ENCODE measurements at places on chromosomes 6 and 20.

DNA sequence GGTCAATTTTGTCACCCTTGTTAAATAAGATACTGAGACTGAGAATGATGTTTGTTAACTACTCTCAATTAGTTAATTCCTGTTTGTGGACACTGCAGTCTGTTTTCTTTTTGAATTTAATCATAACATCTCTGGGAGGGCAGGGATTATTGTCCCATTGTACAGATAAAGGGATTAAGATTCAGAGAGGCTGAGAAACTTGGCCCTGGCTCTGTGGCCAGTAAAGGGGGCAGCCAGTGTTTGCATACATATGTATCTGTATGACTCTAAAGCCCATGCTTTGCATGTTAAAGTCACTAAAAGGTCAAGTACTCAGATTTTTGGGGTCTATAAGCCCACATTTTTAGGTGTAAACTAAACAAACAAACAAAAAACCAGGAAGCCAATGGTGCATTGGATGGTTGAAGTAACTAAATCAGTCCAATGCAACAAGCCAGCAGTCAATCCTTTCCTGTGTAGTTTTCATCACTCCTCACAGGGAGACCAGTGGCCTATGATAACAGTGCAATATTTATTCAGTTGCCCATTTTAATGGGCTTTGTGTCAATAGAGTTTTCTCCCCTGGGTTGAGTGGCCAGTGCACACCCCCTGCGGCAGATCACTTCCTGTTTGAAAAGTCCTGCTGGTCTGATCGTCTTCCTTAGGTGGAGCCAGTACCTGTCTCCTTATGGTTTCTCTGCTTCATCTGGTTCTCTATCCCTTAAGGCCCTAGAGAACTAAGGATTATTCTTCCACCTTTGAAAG lies 106.7 kb downstream of the SLX4IP start:
- H3K4me3 ChIP-seq: no peak overlapping the region
- no peak for DNase-seq
- H3K27ac ChIP-seq: no peak overlapping the region
- H3K4me1 ChIP-seq: no peaks in the 10 kb centered on the region
- H3K36me3 ChIP-seq: no peaks in the 10 kb centered on the region
- H3K27me3 ChIP-seq: no peaks in the 10 kb centered on the region

GRCh38 chr6:119096721-119097565 lies 18.5 kb upstream of the FAM184A start:
- DNase-seq: peak; percentile 10
- peak overlapping the region; percentile 54 for H3K27ac ChIP-seq
- H3K36me3 ChIP-seq: no peaks in the 10 kb centered on the region
- no peaks in the 10 kb centered on the region for H3K4me1 ChIP-seq
- no peak overlapping the region for H3K4me3 ChIP-seq

- no peaks in the 10 kb centered on the region for H3K27me3 ChIP-seq
- no peak overlapping the region for H3K4me3 ChIP-seq
- no peak for DNase-seq
- H3K4me1 ChIP-seq: no peaks in the 10 kb centered on the region
- H3K27ac ChIP-seq: no peak overlapping the region
- no peaks in the 10 kb centered on the region for H3K36me3 ChIP-seq
Observed at GRCh38 chr6:28719275-28719940, 193.7 kb downstream of the GPX5 start.

DNA sequence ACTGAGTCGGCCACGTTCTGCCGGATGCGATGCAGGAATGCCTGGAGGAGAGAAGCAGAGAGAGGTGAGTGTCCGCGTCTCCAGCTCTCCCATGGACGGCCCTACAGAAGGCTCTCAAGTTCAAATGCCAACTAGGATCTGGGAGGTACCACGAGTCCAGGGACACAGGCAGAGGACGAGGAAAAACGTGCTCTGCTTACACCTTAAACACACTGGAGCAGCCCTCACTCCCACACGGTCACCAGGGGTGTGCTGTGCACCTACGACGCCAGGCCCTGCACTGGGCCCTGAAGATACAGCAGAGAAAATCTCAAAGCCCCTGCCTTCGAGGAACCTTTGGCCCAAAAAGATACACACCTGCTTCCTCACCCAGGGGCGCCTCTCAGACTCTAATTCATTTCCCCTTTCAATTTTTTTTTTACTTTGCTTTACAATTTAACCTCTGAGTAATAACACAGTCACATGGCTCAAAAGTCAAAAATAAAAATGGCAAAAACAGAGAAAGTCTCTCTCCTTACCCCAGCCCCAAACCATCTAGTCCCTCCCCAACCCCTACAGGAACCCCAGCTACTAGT lies 79.9 kb downstream of the PREX1 start:
- no peak for DNase-seq
- no peaks in the 10 kb centered on the region for H3K27me3 ChIP-seq
- no peaks in the 10 kb centered on the region for H3K36me3 ChIP-seq
- H3K4me1 ChIP-seq: peaks cover 34% of the 10 kb centered on the region
- no peak overlapping the region for H3K27ac ChIP-seq
- no peak overlapping the region for H3K4me3 ChIP-seq

GRCh38 chr6:161439093-161439492 lies 165.2 kb upstream of the AGPAT4 start:
- DNase-seq: no peak
- no peak overlapping the region for H3K4me3 ChIP-seq
- no peak overlapping the region for H3K27ac ChIP-seq
- H3K27me3 ChIP-seq: peaks cover 3% of the 10 kb centered on the region
- H3K36me3 ChIP-seq: no peaks in the 10 kb centered on the region

- H3K4me1 ChIP-seq: no peaks in the 10 kb centered on the region
- no peaks in the 10 kb centered on the region for H3K36me3 ChIP-seq
- no peaks in the 10 kb centered on the region for H3K27me3 ChIP-seq
- H3K27ac ChIP-seq: no peak overlapping the region
Observed at GRCh38 chr6:106988664-106989063, 14.1 kb upstream of the CD24 start.

DNA sequence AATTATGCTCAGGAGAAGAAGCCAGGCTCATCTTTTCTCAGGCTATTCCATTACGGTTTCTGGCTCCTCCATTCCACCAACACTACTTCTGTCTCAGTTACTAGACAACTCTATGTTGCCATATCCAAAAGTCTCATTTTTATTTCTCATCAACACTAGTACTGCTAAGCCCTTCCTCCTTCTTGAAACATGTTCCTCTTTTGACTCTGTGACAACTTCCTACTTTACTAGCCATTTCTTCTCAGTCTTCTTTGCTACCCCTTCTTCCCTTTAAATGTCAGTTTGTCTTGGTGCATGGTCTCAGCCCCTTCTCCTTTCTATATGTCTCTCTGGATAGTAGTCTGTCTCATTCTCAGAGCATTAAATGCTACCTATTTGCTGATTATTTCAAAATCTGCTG lies 7.1 kb upstream of the ADGRG6 start:
- no peaks in the 10 kb centered on the region for H3K27me3 ChIP-seq
- no peak for DNase-seq
- H3K27ac ChIP-seq: no peak overlapping the region
- H3K36me3 ChIP-seq: no peaks in the 10 kb centered on the region
- H3K4me3 ChIP-seq: no peak overlapping the region

- no peaks in the 10 kb centered on the region for H3K36me3 ChIP-seq
- H3K27ac ChIP-seq: no peak overlapping the region
- no peaks in the 10 kb centered on the region for H3K27me3 ChIP-seq
- DNase-seq: no peak
- H3K4me3 ChIP-seq: no peak overlapping the region
- peaks cover 21% of the 10 kb centered on the region for H3K4me1 ChIP-seq
Observed at GRCh38 chr6:129488313-129488712, 221.7 kb downstream of the ARHGAP18 start.

- DNase-seq: no peak
- peaks cover 13% of the 10 kb centered on the region for H3K36me3 ChIP-seq
- no peaks in the 10 kb centered on the region for H3K4me1 ChIP-seq
- no peak overlapping the region for H3K4me3 ChIP-seq
Observed at GRCh38 chr20:33415948-33416347, 14.6 kb upstream of the CDK5RAP1 start.

- peak overlapping the region; percentile 98 for H3K27ac ChIP-seq
- peaks cover 8% of the 10 kb centered on the region for H3K36me3 ChIP-seq
- H3K27me3 ChIP-seq: no peaks in the 10 kb centered on the region
- DNase-seq: no peak
- peak overlapping the region; percentile 84 for H3K4me3 ChIP-seq
Observed at GRCh38 chr20:35954907-35955251, 577 bp upstream of the SCAND1 start.

DNA sequence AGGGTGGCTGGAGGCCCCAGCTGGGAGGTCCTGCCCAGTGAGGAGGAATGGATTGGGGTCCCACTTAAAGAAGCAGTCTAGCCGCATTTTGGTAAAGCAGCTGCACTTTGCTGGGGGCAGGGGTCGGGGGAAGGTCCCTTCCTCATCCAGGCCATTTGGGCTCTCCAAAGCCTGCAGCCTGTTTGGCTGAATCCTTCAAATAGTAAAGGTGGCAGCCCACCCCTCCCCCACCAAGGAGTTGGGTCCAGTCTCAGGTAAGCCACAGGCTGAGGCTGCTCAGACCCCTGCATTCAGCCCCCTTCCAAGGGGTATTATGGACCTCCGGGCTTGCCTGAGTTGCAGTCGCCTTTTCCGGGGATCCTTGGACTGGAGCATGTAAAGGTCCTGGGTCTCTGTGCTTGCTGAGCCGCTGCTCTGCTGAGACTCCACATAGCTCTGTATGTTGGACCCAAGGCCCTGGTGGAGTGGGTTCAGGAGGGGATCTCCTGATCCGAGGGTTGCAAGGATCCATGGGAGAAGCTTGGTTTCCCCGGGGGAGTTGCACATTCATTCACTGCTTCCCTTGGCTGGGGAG lies 417.4 kb downstream of the KHDRBS2 start:
- no peaks in the 10 kb centered on the region for H3K27me3 ChIP-seq
- no peak for DNase-seq
- no peaks in the 10 kb centered on the region for H3K4me1 ChIP-seq
- no peak overlapping the region for H3K27ac ChIP-seq
- H3K4me3 ChIP-seq: no peak overlapping the region

- H3K27me3 ChIP-seq: no peaks in the 10 kb centered on the region
- H3K4me1 ChIP-seq: no peaks in the 10 kb centered on the region
- DNase-seq: no peak
- H3K4me3 ChIP-seq: no peak overlapping the region
Observed at GRCh38 chr6:82204020-82204419, 43.5 kb downstream of the IBTK start.

DNA sequence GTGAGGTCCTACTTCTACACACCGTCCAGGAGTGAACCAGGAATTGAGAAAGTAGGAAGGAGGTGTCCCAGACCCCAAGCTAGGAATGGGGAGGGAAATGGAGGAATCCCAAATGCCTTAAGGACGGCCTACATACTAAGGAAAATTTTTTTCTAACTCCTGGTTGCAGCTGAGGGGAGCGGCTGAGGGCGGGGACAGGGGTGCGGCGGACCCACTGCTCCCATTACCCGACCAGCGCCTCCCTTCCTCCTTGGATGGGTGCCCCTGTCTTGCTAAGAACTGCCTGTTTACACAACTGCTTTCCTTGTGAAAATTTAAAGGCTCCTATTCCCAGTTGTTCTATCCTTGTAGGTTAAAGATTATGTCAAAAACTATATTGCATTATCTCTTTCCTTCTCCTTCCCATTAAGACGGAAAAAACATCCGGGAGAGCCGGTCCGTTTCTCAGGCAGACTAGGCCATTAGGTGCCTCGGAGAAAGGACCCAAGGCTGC lies 699 bp upstream of the HSPA1B start:
- H3K36me3 ChIP-seq: no peaks in the 10 kb centered on the region
- H3K4me3 ChIP-seq: peak overlapping the region; percentile 74
- H3K27me3 ChIP-seq: no peaks in the 10 kb centered on the region
- no peak for DNase-seq

GRCh38 chr20:44866703-44867335 lies 18.7 kb upstream of the YWHAB start:
- H3K4me1 ChIP-seq: no peaks in the 10 kb centered on the region
- no peak for DNase-seq
- no peaks in the 10 kb centered on the region for H3K27me3 ChIP-seq
- no peaks in the 10 kb centered on the region for H3K36me3 ChIP-seq
- H3K4me3 ChIP-seq: no peak overlapping the region

DNA sequence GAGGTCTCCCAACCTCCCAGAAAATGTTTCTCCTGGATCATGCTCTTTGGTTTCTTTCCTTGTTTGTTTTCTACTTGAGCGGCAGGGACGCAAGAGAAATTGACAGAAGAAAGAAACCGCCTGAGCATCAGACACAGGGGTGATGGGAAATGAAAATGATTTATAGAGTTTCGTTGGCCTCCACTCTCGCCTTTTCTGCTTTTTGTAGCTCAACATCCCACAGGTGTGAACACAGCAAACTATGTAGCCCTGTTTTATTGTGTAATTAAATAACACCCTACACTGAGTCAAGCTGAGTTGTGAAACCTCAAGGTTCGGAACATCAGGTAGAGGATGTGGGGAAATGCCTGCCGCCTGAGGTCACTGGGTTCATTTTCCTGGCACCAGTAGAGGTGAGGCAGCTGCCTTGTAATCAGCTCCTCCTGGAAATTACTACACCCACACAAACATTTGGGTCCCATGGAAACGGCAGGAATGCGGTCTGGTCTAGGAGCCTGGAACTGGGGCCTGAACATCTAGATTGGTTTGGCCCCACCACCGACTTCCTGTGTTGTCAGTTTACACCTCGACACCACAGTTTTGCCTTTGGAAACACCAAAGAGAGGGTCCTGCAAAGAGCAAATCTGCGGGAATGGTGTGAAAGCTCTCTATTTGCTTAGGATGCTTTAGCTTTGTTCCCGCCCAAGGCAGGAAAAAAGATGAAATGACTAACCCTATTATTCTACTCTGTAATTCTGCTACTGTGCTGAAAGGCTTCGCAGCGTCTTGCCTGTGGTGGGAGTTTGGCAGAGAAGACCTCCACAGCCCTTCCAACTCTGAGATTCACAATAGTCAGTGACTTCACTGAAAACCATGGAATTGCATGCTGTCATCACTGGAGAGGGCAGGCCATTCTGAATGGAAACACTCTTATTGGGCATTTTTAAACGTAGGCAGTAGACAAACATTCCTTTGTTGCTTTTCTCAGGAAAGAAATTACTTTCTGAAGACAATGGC lies 53.0 kb downstream of the ADAT2 start:
- H3K4me3 ChIP-seq: peak overlapping the region; percentile 10
- no peaks in the 10 kb centered on the region for H3K27me3 ChIP-seq
- H3K27ac ChIP-seq: no peak overlapping the region
- no peaks in the 10 kb centered on the region for H3K36me3 ChIP-seq
- H3K4me1 ChIP-seq: peaks cover 44% of the 10 kb centered on the region
